ENCODE measurements at places on chromosomes 7 and 10.

- H3K4me1 ChIP-seq, result peaks cover under 1% of the 10 kb centered on the region
- peaks cover 43% of the 10 kb centered on the region for H3K27me3 ChIP-seq
- H3K36me3 ChIP-seq, result no peaks in the 10 kb centered on the region
- H3K27ac ChIP-seq, result no peak overlapping the region
Observed at GRCh38 chr7:21256310-21256877, 171.5 kb upstream of the SP4 start.

DNA sequence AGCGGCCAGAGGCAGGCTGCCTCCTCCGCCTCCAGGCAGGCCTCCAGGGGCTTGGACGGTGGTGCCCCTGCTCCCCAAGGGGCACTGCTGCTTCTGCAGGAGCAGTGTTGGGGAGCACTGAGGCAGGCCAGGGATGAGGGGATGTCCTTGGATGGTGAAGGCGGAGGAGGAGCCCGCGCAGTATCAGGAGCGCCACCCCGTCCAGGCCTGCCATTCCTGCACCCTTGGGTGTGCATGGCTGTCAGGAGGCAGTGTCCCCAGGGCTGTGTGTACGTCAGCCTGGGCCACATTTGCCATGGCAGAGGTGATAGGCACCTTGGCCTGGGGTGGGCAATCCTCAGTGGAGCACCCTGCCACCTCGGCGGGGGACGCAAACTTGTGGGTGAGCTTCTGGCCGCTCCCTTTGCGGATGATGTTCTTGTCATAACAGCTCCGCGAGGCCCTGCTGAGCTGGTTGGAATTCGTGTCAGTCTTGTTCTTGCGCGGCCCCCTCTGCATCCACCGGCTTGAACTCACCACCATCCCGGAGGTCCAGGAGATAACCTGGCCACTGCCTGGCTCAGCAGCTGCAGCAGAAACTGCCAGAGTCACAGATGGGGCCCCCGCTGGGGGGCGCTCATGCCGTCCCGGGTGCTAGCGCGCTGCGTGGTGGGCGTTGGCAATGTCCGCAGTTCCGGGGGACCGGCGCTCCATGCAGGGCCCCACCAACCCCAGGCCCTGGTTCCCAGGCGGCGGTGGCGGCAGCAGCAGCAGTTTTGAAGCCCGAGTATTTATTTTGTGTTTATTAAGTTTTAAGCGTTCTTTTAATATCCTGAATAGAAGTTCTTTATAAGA, 182.3 kb upstream of the ADCY1 start:
- H3K4me3 ChIP-seq, result no peak overlapping the region
- peaks cover 14% of the 10 kb centered on the region for H3K27me3 ChIP-seq

- no peaks in the 10 kb centered on the region for H3K36me3 ChIP-seq
- H3K4me3 ChIP-seq, result peak overlapping the region; percentile 83
- no peak for DNase-seq
- peaks cover 27% of the 10 kb centered on the region for H3K4me1 ChIP-seq
Observed at GRCh38 chr10:100347568-100348195, 649 bp downstream of the SCD start.

- no peak overlapping the region for H3K27ac ChIP-seq
- H3K27me3 ChIP-seq, result no peaks in the 10 kb centered on the region
- no peaks in the 10 kb centered on the region for H3K4me1 ChIP-seq
- H3K36me3 ChIP-seq, result no peaks in the 10 kb centered on the region
- DNase-seq, result no peak
Observed at GRCh38 chr7:40815512-40815911, 680.7 kb downstream of the SUGCT start.

- H3K27me3 ChIP-seq, result no peaks in the 10 kb centered on the region
- H3K4me1 ChIP-seq, result peaks cover 7% of the 10 kb centered on the region
Observed at GRCh38 chr7:74375726-74376220, 77.9 kb upstream of the GTF2IRD1 start.

DNA sequence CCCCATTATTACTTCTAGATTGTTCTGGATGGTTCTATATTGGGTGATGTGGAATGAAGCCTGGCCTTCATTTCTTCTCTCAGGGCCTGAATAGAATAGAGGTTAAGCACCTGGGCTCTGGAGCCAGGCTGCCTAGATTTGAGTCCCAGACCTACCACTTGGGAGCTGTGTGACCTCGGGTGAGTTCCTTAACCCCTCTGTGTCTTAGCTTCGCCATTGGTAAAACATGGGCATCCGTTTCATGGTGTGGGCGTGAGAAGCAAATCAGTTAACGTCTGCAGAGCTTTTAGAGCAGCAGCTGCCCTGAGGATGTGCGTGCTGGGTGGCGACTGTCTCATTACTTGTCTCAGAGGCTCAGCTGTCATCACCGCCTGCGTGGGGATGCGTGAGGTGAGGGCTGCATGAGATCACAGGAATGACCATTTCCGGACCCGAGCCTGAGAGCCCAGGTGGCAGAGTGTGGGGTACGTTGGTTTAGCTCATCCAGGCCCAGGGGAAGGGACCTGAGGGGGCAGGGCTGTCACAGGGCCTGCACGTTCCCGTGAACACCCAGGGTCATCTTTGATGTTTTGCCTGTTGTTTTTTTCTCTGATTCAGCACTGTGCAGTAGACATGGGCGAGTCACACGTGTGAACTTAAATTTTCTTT, 9.7 kb downstream of the AGAP3 start:
- H3K4me1 ChIP-seq, result peaks cover 3% of the 10 kb centered on the region
- no peaks in the 10 kb centered on the region for H3K27me3 ChIP-seq
- H3K36me3 ChIP-seq, result peaks cover 4% of the 10 kb centered on the region
- no peak overlapping the region for H3K4me3 ChIP-seq
- H3K27ac ChIP-seq, result peak overlapping the region; percentile 10
- no peak for DNase-seq

- no peak for DNase-seq
- peaks cover 7% of the 10 kb centered on the region for H3K4me1 ChIP-seq
- no peak overlapping the region for H3K27ac ChIP-seq
- H3K4me3 ChIP-seq, result no peak overlapping the region
- H3K36me3 ChIP-seq, result no peaks in the 10 kb centered on the region
Observed at GRCh38 chr10:76885816-76886215, 751.8 kb downstream of the KCNMA1 start.

- DNase-seq, result no peak
- no peak overlapping the region for H3K27ac ChIP-seq
- H3K27me3 ChIP-seq, result peaks cover 22% of the 10 kb centered on the region
- no peaks in the 10 kb centered on the region for H3K36me3 ChIP-seq
- no peaks in the 10 kb centered on the region for H3K4me1 ChIP-seq
Observed at GRCh38 chr7:134948736-134949135, 37.6 kb upstream of the AGBL3 start.

DNA sequence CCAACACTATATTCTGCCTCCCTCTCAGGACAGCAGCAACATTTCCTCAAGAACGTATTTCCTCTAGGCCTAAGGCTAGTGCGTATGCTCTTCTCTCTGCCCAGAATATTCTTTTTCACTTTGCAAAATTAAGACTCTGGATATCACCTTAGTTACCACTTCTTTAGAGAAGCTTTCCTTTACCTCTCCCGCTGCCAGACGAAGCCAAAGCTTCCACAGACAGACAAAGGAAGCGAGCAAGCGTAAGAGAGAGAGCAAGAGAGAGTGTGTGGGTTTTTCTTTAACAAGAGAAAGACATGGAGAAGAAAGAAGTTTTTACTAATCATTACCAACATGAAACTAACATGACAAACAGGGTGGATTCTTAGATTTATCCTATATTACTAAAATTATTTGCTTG, 64.1 kb downstream of the P4HA1 start:
- no peak overlapping the region for H3K4me3 ChIP-seq
- no peak overlapping the region for H3K27ac ChIP-seq
- H3K27me3 ChIP-seq, result no peaks in the 10 kb centered on the region
- peaks cover 32% of the 10 kb centered on the region for H3K36me3 ChIP-seq

GRCh38 chr7:138952791-138953190, 28.4 kb downstream of the KIAA1549 start:
- H3K27ac ChIP-seq, result no peak overlapping the region
- H3K36me3 ChIP-seq, result no peaks in the 10 kb centered on the region
- no peak for DNase-seq
- peaks cover 47% of the 10 kb centered on the region for H3K27me3 ChIP-seq
- no peak overlapping the region for H3K4me3 ChIP-seq

DNA sequence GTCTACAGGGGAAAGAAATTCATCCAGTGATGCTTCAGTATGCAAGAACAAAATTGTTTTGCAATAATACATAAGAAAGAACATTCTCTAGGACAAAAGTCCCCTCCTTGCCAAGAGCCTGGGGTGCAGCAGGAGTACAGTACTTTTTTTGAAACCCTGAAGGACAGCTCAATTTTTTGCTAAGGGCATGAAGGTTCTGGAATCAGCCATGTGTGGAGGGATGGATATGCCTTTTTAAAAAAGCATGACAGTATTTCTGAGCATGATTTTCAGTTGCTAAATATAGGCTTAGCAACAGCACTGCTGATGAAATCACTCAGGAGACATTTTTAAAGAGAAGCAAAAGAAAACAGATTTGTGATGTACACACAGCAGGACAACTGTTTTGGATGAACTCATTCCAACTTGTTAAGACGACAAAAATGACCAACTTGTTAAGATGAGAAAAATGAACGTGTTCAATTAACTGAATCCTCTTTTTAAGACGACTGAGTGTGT, 39.3 kb downstream of the HBP1 start:
- no peaks in the 10 kb centered on the region for H3K4me1 ChIP-seq
- peaks cover 42% of the 10 kb centered on the region for H3K36me3 ChIP-seq
- no peak for DNase-seq
- H3K27ac ChIP-seq, result peak overlapping the region; percentile 20
- H3K4me3 ChIP-seq, result no peak overlapping the region

- no peak for DNase-seq
- no peak overlapping the region for H3K4me3 ChIP-seq
- H3K27ac ChIP-seq, result no peak overlapping the region
- peaks cover 4% of the 10 kb centered on the region for H3K4me1 ChIP-seq
- no peaks in the 10 kb centered on the region for H3K36me3 ChIP-seq
Observed at GRCh38 chr7:20200361-20200760, 16.8 kb downstream of the MACC1 start.

- DNase-seq, result no peak
- H3K27me3 ChIP-seq, result no peaks in the 10 kb centered on the region
- no peaks in the 10 kb centered on the region for H3K4me1 ChIP-seq
- no peaks in the 10 kb centered on the region for H3K36me3 ChIP-seq
Observed at GRCh38 chr7:79298145-79298760, 155.2 kb downstream of the MAGI2 start.

DNA sequence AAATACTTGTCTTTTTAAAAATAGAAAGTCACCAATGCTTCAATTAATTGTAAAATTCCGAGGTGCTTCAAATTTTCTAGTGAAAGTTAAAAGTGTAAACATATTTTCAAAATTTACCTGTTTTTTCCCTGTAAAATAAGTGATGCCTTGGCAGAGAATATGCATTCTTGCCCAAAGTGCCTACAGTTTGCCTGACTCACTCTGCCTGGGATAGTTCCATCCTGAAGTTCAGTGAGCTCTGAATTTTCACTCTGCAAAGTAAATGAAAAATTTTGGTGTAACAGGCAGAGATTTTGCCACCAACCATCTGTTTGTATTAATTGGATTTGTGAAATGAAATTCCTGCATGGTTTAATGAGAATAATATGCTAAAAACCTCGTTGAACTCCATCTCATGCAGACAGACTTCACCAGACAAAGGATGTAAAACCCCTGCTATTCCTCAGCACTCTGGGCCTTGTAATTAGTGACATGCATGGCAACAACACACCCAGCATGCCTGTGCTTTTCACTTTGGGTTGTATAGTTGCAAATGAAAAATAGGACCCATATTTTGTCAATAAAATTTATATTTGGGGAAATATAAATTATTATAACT, 117.4 kb upstream of the GNAI1 start:
- H3K4me3 ChIP-seq, result no peak overlapping the region
- H3K4me1 ChIP-seq, result no peaks in the 10 kb centered on the region
- no peaks in the 10 kb centered on the region for H3K27me3 ChIP-seq
- H3K27ac ChIP-seq, result no peak overlapping the region

- no peak for DNase-seq
- no peak overlapping the region for H3K27ac ChIP-seq
- no peak overlapping the region for H3K4me3 ChIP-seq
- peaks cover 3% of the 10 kb centered on the region for H3K4me1 ChIP-seq
- H3K27me3 ChIP-seq, result no peaks in the 10 kb centered on the region
Observed at GRCh38 chr10:70752571-70752970, 32.6 kb downstream of the TBATA start.

DNA sequence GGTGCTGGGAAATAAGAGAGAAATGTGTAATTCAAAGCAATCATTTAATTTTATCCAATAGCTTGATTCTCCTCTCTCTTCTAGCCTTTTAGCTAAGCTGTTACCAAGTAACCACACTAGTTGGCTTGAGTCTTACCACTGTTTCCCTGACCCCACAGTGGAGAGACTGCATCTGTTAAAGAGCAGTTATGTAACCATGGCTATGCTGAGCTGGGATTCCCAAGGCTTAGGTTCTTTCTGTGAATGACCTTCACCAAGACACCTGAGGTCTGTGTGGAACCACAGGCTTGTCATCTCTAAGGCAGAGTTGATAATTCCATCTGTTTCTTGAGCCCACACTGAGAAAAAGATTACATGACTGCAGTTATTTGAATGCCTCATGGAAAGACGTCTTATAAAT, 47.7 kb upstream of the ATRNL1 start:
- H3K4me3 ChIP-seq, result no peak overlapping the region
- no peak overlapping the region for H3K27ac ChIP-seq
- peaks cover 20% of the 10 kb centered on the region for H3K27me3 ChIP-seq
- no peak for DNase-seq

GRCh38 chr10:48484911-48485310, 120.0 kb downstream of the ARHGAP22 start:
- H3K4me3 ChIP-seq, result no peak overlapping the region
- H3K36me3 ChIP-seq, result no peaks in the 10 kb centered on the region
- H3K27me3 ChIP-seq, result peaks cover 15% of the 10 kb centered on the region

GRCh38 chr7:100538348-100538653, 702 bp upstream of the AGFG2 start:
- H3K27ac ChIP-seq, result peak overlapping the region; percentile 82
- peaks cover 38% of the 10 kb centered on the region for H3K4me1 ChIP-seq
- no peaks in the 10 kb centered on the region for H3K27me3 ChIP-seq

DNA sequence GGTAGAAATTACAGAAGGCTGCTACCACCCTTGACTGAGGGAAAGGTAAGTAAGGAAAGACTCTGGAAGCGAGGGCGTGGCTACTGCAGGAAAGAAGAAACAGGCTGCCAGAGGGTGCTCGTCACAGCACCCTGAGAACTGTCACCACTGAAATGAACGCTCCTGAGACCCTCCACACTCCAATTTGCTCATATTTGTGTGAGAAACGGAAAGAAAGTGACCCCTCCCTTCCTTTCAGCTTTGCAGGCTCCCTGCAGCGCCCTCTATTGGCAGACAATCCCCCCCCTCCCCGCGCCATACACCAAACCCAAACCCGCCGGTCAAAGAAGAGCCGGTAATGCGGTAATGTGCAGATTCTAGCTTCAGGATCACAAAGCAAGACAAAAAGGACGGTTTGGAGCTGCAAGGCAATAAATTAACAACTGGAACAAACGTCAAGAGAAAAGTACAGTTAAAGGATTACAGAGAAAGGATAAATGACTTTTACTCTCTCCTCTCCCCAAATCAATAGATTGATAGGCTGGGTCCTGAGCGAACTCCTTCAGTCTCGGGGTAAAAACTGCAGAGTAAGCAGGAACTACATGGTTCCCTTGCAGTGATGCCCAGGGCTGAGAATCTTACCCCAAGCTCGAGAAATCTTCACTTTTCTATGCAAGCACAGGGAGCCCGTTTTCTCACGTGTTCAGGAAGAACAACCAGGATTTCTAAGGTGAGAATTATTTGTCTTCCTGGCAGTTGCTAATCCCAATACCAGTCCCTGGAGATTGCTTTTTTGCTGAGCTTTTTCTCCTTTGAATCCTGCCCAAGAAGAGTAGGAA, 47.6 kb downstream of the STEAP1B start:
- no peak overlapping the region for H3K4me3 ChIP-seq
- H3K27me3 ChIP-seq, result peaks cover 56% of the 10 kb centered on the region
- H3K27ac ChIP-seq, result no peak overlapping the region
- H3K4me1 ChIP-seq, result no peaks in the 10 kb centered on the region
- peak; percentile 15 for DNase-seq

GRCh38 chr7:44633254-44634186, 27.1 kb downstream of the OGDH start:
- DNase-seq, result peak; percentile 63
- H3K36me3 ChIP-seq, result peaks cover 74% of the 10 kb centered on the region
- no peaks in the 10 kb centered on the region for H3K27me3 ChIP-seq
- H3K27ac ChIP-seq, result peak overlapping the region; percentile 95

Measured in effector memory CD8-positive, alpha-beta T cell (primary cell).